Kidney epithelial cell (primary cell): ENCODE measurements at places on chromosomes 13 and 19.

DNA sequence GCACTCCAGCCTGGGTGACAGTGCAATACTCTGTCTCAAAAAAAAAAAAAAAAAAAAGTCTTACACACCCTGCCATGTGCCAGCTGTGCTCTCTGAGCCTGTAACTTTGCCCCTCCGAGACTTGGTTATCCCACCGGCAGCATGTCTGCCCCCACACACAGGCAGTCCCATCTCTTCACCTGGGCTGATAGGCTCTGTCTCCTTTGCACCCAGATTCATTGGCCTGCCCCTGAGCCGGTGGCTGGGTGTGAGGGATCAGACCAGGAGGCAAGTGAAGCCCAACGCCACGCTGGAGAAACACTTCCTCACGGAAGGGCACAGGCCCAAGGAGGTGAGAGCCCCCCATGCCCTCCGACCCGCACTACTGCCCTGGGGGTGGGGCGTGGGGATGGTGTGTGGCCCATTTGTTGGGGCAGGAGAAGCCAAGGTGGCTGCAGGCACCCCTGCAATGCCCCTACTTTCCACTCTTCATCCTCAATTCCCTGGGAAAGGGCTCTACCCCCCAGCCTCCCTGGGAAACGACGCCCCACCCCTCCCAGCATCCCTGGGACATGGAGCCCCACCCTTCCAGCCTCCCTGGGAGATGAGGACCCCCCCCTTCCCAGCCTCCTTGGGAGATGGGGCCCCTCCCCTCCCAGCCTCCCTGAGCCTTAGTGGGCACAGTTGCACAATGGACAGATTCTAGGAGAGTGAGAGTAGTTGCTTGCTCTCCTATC lies 45.3 kb downstream of the CERS4 start:
- no peak for DNase-seq

DNA sequence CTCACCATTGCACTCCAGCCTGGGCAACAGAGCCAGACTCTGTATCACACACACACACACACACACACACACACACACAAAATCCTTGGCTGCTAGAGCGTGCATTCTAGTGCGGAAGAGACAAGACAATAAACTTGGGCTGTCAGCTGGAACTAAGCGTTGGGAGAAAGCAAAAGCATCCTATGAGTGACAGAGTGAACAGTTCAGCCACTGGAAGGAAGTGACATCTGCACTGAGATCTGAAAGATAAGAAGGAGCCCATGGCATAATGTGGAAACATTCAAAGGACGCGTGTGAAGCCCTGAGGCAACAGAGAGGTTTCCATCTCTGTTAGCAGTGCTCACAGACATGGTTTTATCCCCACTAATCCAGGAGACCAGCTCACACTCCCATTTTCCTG lies 3.5 kb upstream of the SLC1A5 start:
- no peak for DNase-seq

- no peak for DNase-seq
Measured at GRCh38 chr13:74966814-74967424, 515.0 kb downstream of the TBC1D4 start.

- no peak for DNase-seq
Measured at GRCh38 chr13:27896726-27897125, 23.1 kb upstream of the PDX1 start.

DNA sequence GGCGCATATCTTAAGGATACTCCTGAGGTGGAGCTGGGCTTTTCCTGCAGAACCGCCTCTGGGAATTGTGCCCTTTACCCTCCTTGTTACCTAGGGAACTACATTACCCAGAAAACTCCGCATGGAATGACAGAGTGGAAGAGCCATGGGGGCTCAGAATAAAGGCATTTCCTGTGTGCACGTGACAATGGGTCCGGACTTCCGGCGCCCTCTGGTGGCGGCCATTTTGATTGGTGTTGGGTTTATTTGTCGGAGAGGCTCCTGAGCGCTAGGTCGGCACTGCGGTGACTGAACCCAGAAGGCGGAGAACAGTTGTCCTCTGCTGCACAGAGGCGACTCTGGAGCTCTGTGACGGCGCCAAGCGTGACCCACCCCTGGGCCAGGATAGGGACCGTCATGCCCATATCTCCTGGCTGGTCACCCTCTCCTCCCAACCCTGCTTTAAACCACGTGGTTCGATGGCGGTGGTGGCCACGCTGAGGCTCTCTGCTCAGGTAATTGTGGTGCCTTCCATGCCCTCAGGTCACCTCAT lies at the start of gene ZNF587B:
Gene ZNF587B, plus strand, starts transcription at position 229 of the 532 bp plus-strand sequence. Its CDS starts 230 bp downstream, at position 459.
- DNase-seq: no peak

DNA sequence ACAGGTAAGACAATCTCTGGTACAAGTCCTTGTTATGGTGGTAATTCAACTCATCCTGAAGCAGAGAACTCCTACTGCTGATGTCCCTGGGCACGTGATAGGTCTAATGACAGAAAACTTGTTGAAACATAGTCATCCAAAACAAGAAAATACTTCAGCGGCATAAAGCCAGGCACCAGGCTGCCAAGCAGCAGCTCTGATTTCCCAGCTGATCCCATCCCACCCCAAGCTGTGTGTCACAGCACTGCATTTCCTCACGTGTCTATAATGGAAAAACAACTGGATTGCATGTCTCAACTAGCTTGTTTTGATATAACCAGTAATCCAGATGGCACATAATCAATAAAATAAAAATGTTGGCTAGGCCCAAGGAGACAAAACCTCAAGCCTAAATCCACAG lies 64.8 kb downstream of the MIPEP start:
- DNase-seq: no peak

DNA sequence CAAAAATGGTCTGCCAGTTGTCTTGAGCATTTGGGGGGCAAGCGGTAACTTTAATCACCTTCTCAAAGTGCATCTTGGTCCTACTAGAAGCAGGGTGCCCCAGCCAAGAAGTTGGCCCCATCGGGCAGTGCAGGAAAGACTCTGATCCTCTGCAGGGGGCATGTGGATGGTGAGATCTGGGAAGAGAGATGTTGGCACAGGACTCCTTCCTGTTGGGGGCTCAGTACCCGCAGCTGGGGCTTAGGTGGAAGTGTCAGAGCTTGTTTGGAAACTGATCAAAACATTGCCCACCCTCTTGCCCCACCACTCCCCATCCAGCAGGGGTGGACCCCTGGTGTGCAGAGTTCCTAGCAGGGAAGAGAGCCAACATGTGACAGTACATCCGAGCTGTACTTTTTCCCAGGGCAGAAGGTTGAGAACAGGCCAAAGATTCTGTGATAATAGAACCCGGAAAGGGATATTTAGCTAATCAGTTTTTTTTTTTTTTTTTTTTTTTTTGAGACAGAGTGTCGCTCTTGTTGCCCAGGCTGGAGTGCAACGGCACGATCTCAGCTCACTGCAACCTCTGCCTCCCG lies 8.8 kb downstream of the RRAS start:
- no peak for DNase-seq

GRCh38 chr13:112114391-112114790 lies 47.4 kb downstream of the SOX1 start:
- no peak for DNase-seq

DNA sequence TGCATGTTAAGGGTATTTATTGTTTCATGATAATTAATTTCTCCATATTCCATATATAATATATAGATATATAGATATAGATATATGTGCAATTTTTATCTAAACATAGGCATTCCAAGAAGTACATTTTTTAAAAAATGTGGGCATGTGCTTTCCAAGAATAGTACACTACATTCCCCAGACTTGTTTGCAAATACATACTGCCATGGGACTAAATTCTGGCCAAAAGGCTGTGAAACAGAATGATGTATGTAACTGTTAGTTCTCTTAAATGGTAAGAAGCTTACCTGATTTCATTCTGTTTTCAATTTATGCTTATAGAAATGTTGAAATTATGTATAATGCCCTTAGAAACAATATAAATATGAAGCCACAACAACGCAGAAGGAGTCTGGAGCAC lies 503.2 kb upstream of the SPRY2 start:
- DNase-seq: no peak

DNA sequence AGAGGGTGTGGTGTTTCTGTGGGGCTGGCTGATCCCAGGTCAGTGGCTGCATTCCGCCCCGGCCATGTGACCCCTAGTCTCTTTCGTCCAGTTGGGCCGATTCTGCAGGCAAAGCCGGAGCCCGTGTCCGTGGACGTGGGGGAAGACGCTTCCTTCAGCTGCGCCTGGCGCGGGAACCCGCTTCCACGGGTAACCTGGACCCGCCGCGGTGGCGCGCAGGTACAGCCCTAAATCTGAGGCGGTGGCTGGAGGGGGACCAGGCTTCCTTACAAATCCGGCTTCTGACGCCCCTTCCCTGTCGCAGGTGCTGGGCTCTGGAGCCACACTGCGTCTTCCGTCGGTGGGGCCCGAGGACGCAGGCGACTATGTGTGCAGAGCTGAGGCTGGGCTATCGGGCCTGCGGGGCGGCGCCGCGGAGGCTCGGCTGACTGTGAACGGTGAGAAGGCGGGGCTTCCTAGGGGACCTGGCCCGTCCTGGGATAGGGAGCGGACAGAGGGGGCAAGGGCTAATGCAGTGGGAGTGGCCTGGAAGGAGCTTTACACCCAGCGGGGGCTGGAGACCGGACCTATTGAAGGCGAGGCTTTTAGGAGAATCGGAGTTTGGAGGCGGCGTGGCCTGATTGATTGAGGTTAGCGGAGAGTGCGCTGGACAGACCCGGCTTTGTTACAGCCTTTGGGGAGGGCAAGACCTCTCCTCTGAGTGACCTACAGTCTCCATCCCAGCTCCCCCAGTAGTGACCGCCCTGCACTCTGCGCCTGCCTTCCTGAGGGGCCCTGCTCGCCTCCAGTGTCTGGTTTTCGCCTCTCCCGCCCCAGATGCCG lies 4.3 kb downstream of the KIRREL2 start:
- DNase-seq: no peak

DNA sequence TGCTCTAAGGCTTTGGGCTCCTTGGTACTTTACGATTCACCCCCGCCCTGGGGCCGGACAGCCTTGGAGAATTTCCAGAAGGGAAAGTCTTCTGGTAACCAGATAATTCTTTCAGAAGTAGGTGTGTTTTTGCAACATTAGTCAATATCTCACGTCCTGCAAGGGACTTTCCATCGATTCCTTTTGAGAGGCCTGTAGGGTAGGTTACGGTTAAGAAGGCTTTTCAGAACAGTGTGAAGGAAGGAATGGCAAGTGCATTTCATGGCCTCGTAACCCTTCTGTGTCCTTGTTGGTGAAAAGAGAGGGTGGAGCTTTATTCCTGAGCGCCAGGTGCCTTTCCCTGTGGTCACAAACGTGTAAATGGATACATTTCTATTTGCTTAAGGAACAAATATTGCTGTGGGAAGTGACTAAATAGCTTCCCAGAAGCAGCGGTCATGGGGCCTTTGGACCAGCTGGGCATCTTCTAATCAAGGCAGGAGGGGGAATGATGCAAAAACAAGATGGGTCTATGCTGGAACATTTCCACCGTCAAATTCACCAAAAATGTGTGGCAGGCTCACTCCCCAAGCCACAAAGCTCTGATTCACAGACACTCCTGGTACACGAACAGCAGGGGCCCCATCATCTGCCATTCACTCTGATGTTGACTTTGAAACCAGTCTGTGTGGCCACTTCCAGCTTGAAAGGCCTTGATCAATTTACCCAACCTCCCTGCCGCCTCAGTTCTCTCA lies 99.2 kb downstream of the ANKRD10 start:
- no peak for DNase-seq

DNA sequence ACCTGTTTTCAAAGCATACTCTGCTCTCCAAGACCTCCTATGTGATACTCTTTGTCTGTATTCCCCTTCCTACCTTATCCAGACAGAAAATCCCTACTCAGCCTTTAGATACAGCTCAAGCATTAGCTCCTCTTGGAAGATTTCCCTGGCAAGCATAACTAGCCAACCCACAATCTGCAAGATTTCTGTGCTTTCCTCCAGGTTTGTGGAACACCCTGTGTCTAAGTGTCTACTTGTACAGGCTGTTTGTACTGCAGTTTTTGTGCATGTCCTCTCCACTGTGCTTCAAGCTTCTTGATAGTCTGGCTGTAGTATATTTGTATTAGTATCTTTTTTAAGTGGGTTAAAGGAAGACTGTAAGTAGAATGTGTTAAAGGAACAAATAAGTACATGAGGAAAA lies 203.7 kb downstream of the RFC3 start:
- DNase-seq: no peak

DNA sequence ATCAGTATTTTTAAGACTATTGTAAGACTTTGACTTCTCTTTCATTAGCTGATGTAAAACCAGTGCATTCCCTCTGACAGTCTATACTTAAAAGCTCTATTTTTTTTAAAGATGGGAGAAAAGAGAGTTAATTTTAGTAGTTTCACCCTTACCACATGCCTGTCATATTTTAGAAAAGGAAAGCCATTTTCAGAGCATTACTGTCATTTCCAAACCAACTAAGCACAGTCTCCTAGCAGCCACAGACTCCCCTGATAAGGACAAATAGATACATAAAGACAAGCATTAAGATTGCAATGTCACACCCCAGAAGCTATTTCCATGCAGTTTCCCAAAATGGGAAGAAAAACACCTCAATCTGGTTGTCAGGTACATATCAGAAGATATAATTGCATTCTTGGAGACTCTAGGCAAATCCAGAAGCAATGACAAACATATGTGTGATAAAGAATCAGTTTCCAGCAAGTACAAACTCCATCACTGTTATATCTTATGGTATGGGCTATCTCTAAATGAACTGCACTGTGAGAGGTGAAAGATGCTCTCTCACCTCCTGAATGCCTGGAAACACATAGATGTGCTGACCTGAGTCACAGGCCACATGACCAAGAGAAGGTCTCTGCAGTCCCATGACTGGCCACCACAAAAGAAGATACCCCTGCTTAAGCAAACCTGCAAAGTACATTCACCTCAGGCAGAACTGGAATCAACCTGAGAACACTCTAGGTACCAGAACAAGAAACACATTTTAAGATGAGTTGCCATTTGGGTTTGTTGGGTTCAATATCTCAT lies 303.3 kb downstream of the POU4F1 start:
- no peak for DNase-seq

DNA sequence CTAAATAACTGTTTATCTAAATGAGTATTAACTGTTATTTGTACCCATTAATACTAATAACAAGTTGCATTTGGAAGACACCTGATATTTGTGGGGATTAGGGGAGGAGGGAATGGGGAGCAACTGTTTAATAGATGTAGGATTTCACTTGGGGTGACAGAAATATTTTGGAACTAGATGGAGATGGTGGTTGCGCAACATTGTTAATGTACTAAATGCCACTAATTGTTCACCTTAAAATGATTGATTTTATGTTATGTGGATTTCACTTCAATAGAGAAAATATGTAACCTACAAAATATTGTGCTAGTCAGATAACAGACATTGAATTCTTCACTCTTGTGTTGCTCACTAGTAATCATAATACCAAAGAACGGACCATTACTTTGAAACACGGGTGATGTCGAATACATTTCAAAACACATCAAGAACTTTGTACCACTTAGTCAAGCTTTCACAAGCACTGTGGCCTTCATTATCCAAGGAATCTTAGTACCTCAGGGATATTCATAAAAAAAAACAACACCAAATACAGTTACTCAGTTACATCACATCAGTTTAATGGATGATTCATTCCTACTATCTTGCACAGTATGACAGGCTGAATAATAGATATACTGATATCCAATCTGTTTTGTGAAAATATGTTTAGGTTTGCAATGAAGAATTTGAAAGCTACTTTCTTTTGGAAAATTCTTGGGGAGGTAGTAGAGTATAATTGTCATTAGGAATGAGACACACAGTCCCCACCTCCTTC lies 721.8 kb downstream of the PCDH9 start:
- no peak for DNase-seq
